ENCODE measurements at places on chromosomes 4 and X. TPM values are rescaled to one million over a fixed set of nuclear protein-coding genes. Genes with fewer than 3 reads are reported as not detected.

KLHL8 gene
- 21.3 TPM for polyA plus RNA-seq

CLIC2 gene
- 4.6 TPM for polyA plus RNA-seq

GRCh38 chrX:20523626-20524312 is 257.1 kb upstream of the RPS6KA3 start:
- DNase-seq = no peak

GRCh38 chrX:39984191-39984956 is 113.4 kb downstream of the BCOR start:
- no peak for DNase-seq

DNA sequence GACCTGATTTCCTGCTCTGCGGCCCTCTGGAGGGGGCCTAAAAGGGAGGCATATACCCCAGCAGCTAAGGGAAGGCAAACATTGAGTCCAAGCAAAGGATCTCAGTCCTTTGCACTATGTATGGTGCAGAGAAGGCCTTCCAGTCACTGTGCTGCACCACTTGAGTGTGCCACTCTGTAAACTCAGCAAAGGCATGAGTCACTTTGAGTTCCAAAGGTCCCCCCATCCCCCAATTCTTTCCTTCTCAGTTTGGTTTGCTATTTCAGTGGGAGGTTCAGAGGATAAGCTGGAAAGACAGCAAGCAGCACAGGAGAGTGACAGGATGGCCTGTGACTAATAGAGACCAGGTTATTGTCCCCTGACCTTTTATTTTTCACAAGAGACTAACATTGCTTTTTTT is 131.3 kb downstream of the FHDC1 start:
- DNase-seq = no peak
